ENCODE measurements at places on chromosomes 7 and 10.

- DNase-seq: no peak
These were observed 43.3 kb upstream of the ECHDC3 start for GRCh38 chr10:11698691-11699549.

- no peak for DNase-seq
These were observed 364.8 kb downstream of the SFMBT2 start for GRCh38 chr10:7045891-7046599.

DNA sequence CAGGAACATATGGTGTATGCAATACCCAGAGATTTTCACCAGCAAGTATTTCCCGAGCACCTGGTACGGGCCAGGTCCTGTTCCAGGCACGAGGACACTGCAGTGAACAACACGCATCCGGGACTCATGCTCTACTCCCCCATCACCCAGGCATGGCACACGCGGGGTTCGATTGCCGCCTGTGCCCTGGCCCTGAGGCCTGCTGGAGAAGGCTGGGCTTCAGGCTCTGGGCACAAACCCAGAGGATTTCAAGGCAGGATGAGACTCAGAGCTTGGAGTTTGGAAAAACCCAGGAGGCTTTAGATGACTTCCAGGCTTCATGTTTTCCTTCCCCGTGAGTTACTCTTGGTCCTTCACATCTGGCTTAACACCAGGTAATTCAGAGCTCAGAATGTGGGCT, 143.5 kb downstream of the NEURL1 start:
- no peak for DNase-seq

DNA sequence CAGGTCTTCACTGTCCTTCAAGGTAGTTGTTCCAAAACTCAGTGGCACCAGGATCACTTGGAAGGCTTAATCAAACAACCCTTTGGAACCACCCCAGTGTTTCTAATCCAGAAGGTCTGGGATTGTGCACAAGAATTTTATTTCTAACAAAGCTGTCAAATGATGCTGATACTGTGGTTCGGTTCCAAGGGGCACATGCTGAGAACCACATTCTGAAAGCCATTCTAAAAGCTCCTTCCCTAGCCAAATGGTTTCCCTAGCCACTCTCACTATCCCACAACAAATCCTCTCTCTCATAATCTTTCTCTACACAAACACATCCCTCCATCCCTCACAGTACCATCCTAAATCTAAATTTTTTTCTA, 52.1 kb downstream of the MACC1 start:
- no peak for DNase-seq

DNA sequence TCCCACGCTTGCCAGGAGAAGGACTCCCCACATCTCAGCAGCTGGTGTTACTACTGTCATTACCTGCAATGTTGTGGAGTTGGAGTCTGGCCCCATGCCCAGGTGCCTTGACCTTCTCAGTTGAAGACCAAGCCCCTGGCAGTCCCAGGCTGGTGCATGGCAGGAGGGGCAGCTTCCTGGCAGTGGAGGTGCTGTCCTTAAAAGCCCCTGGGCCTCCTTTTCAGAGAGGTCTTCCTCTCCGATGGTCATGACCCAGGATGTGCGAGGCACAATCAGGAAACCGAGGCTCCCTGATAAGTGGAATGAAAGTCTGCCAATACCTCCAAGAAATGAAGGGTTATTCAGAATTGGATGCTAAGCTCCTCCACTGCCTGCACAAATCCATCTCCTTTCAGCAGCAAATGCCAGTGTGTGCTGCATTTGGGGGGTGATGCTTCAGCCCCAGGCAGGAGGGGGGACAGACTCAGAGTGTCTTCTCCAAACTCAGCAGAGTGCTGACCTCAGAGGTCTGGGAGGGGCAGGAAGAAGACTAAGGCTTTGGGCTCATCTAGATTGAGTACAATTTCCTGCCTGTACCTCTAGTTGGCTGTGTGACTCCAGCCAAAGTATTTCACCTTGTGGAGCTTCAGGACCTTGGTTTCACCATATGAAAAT, 97.0 kb upstream of the DDC start:
- DNase-seq: no peak

GRCh38 chr7:97573065-97573464, 158.8 kb upstream of the TAC1 start:
- DNase-seq: no peak

DNA sequence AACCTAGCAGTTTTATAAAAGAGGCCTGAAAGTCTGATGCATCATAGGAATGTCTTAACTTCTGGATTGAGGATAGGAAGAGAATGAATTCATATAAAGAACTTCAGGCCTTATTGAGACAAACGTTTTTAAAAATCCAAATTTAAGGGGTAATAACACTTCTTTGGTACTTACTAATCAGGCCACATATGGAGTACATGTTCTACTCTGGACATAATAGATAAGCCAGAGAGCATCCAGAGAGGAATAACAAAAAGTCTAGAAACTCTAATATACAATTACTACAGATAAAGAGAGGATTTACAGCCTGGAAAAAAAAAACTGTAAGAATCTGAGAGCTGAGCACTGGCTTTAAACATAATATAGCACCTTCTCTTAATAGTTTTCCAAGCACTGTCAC, 2.9 kb downstream of the MTPAP start:
- DNase-seq: no peak

GRCh38 chr7:33645104-33645503, 260.2 kb upstream of the BMPER start:
- DNase-seq: no peak

DNA sequence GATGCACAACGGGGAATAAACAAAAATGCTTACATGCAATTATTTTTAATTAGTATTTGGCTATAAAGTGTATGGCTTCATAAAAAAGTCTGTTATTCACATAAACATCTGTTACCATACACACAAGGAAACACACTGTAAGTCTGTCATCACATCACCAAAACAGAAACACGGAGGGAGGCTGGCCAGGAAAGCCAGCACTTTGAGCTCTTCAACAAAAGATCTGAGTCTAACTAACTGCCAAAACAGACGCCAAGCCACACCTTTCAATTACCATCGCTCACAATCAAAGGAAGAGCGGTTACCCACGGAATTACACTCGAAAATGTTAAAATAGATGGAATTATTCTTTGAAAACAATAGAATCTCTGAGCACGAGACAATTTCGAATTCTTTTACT, 49.2 kb upstream of the MGMT start:
- no peak for DNase-seq

GRCh38 chr10:77082601-77083252, 554.9 kb downstream of the KCNMA1 start:
- DNase-seq: no peak

DNA sequence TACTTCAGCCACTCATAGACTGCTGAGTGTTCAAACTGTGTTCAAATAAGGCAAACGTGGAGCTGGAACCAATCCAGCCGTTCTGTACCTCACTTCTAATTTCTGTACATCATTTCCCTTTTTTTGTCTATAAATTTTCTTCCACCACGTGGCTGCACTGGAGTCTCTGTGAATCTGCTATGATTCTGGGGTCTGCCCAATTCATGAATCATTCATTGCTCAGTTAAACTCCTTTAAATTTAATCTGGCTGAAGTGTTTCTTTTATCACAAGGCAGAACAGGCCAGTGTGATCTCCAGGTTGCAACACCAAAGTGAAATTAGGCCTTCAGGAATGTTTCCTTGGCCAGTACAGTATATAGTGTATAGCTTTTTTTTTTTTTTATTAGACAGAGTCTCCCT, 53.5 kb downstream of the DNAJC12 start:
- peak; percentile 68 for DNase-seq
